DMS53 (cell line): ENCODE measurements at places on chromosomes 12 and 14.

- DNase-seq = no peak
Measured at GRCh38 chr14:102220031-102220430, 80.3 kb downstream of the WDR20 start.

GRCh38 chr12:31724557-31724956 lies 4.3 kb downstream of the AMN1 start:
- peak; percentile 22 for DNase-seq

DNA sequence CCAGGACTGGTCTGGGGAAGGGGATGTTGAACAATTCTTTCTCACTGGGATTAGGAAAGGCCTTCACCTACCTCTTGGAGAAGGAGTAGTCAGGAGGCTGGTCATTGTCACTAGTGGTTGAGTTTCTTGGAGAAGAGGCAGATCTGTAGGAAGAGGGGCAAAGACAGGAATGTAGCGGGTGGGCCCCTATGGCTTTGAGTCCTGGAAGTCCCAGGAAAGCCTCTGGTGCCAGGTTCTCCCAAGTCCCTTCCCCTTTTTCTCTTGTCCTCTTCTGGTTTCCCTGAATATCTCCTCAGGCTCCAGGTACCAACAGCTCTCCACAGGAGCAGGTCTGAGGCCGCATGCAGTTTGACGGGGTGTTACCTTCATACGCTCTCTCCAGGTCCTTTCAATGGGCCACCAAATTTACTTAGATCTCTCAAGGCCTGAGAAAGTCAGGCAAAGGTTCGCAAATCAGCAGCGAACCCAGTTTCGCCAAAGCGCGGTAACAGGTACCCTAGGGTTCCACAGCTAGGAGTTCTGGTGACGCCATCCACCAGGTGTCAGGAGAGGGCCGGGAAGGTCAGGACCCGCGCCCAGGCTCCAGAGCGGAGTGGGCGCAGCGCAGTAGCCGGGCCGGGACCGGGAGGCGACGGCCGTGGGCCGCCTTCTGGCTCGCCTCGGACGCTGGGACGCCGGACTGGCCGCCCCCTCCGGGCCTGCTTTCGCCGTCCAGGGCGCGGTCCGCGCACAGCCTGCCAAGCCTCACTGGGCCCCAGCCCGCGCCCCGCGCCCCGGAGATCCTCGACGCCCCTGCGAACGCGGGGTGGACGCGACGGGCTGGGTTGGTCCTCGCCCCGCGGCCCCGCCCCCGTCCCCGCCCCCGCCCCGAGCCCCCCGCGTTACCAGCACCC lies 795 bp downstream of the SMAGP start:
- DNase-seq = peak; percentile 87

- DNase-seq = no peak
Measured at GRCh38 chr14:24463884-24464785, 21.6 kb upstream of the SDR39U1 start.

DNA sequence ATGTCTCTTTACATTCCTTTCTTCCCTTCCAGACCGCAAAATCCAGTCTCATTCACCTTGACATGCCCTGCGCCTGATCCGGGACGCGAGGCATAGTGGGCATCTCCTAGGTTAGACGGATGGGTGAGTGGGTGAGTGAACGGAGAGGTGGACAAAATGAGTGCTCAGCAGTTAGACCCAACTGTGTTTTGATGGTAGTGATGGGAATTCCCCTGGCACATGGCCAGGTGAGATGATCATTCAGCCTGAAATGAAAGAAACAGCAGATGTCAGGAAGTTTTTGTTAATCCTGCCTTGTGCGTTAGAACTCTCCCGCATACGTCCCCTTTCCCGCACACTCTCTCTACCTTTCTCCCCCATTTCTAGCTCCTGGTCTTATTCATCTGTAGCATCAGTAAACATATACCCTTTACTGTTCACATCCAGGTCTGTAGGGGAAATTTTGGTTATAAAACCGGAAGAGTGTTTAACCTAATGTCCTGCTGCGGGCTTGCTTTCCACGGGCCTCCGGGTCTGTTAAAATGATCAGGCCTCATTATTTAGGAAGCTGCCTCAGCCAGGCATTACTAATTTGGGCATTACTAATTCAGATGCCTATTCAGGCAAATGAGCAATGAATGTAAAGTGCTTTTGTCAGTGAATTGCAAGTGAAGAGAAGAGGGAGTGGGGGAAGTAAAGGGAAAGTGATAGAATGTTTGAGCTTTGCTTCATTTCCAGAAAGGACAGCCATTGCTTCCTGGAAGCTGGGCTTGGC lies 172.8 kb downstream of the ETV6 start:
- peak; percentile 94 for DNase-seq

DNA sequence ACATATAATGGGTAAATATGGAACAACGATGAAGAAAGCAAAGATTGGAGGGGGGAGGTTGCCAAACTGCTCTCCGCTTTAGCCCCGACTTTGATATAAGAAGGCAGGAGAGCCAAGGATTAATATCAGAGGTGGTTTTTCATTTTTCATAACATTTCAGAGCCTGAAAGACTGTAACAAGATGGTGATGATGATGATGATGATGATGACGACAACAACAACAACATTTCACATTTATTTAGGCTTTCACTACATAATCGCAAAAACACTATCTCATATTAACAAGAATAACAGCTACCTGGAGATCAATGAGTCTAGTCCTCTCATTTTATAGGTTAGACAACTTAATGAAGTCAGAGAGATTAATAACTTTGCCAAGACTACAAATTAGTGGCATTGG lies 86.1 kb downstream of the ANKS1B start:
- no peak for DNase-seq

- no peak for DNase-seq
Measured at GRCh38 chr12:67989184-67989920, at the start of gene IFNG-AS1. Gene IFNG-AS1, plus strand, starts transcription at chr12:67989447.

GRCh38 chr12:104480826-104481440 lies 24.2 kb downstream of the CHST11 start:
- no peak for DNase-seq

- no peak for DNase-seq
Measured at GRCh38 chr14:73997944-73998447, 21.1 kb downstream of the ENTPD5 start.

DNA sequence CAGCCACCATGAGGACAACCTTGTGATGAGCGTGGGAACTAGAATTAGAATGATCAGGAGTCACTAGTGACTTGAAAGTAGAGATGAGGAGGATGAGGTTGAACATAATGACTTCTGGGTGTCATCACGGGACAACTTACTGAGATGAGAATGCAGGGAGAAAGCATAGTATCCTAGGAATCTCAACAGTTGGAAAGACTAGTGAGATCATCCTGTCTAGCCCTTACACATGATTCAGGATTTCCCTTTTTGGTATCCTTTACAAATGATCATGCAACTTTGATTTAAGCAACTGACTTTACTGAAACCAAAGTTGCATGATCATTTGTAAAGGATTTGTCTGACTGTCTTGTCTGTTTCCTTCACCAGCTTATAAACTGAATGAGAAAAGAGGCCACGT lies 51.8 kb upstream of the HIF1A start:
- DNase-seq = no peak

DNA sequence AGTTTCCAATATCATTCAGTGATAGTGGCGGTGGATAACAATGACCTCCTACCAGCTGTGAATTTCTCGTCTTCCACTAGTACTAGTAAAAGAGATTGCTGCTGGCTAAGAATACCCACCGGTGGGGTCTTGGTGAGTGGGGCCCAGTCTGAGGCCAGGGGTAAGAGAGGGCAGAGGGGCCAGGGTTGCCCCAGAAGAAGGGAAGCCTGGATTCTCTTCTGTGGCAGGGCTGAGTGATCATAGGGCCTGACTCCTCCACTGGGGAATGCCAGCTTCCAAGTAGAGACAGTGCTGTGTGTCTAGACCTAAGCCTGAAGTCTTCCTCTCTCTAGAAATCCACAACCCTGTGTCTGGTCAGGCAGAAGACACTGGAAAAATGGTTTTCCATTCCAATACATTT lies 5.8 kb upstream of the TMEM63C start:
- no peak for DNase-seq

DNA sequence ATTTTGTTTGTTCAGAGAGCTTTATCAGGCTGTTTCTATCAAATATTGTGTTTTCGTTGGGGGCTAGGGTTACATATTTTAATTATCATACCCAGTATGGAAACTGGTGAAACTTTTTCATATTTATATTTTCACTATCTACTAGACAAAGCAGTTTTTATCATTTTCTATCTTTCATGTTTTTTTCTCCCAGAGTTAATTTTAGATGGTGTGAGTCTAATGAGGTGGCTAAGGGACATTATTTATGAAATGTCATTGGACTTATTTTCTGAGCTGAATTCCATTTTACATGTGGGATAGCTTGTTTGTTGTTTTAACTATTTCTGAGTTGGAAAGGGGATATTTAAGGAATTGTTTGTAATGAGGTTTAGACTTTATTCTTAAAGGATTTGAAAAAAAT lies 100.3 kb downstream of the TMTC2 start:
- no peak for DNase-seq

DNA sequence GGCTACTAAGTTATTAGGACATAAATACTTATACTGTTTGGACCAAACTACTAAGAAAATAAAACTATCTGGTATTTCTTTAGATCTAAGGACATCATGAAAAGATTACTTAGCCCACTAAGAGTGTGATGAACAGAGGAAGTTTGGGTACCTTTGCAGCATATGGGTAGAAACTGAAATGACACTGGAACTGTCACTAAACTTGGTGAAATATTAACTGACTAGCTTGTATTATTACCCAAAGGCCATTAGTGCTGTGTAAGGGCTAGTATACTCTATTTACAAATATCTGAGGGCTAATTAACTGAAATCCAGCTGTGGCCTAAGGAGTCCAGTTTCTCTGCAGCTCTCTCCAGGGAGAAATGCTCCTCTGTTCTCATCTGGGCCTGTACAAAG lies 45.5 kb downstream of the PAWR start:
- peak; percentile 34 for DNase-seq

- no peak for DNase-seq
Measured at GRCh38 chr14:39109893-39110715, 4.0 kb upstream of the GEMIN2 start.

DNA sequence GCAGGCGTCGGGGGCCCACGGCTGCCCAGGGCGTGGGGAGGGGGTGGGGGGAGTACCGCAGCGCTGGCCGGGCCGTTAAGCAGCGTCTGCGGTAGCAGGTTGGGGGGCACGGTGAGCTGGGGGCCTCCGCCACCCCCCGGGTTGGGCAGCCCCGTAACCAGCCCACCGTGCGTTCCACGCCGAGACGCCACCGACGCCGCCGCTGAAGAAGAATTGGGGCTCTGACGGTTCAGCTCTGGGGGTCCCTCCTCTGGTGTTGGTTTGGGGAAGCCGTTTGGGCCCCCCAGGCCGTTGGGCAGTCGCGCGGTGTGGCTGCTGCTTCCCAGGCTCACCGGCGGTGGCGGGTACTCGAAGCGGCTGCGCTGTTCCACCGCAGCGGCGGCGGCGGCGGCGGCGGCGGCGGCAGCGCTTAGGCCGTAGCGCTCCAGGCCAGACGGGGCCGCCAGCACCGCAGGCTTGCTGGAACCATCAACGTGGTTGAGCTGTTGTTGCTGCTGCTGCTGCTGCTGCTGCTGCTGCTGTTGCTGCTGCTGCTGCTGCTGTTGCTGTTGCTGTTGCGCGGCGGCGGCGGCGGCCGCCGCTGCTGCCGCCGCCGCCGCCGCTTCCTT lies 1.5 kb downstream of the IRF2BPL start:
- DNase-seq = peak; percentile 71

GRCh38 chr14:31287294-31287972 lies 79.8 kb upstream of the HECTD1 start:
- DNase-seq = no peak

DNA sequence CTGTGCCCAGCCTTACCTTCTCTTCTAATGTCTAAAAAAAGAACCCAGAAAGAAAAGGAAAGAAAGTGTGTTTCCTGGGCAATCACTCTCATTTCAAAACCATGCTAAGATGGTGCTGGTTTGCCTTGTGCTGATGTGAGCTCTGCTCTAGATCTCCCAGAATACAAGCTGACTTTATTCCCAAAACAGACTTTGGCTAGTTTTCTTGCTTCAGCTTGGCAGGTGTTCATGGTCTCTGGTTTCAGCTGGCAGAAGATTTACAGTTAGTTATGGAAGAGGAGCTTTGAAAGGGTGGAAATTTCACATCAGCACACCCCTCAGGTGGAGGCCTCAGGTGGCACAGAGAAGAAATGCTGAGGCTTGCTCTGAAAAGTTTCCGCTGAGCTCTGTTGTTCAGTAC lies 34.4 kb downstream of the PPP1R36 start:
- DNase-seq = no peak

- peak; percentile 80 for DNase-seq
Measured at GRCh38 chr12:58532855-58533608, 387.3 kb downstream of the LRIG3 start.

DNA sequence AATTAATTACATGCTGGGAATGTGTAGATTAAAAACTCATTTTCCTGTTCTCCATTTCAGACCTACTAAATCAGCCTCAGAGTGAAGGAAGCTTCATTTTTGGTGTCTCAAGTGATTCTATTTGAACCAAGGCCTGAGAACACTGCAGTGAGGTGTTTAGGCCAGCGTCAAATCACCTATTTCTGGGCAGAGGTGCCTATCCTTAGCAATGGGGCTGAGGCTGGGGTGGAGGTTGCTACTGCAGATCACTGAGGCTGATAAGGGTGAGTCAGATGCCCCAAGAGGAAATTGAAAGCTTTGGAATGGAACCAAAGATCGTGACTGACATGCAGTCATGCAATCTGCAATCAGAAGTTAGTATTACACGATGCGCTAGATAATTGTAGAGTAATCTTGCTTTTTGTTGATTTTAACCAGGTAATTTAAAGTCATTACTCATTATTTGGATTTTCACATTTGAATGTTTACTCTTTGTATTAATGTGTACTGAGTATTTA lies 4.4 kb downstream of the TXNRD1 start:
- peak; percentile 98 for DNase-seq

GRCh38 chr14:90140956-90141316 lies 79.1 kb downstream of the KCNK13 start:
- DNase-seq = peak; percentile 29

GRCh38 chr14:68680541-68681051 lies 112.3 kb downstream of the ZFP36L1 start:
- no peak for DNase-seq

DNA sequence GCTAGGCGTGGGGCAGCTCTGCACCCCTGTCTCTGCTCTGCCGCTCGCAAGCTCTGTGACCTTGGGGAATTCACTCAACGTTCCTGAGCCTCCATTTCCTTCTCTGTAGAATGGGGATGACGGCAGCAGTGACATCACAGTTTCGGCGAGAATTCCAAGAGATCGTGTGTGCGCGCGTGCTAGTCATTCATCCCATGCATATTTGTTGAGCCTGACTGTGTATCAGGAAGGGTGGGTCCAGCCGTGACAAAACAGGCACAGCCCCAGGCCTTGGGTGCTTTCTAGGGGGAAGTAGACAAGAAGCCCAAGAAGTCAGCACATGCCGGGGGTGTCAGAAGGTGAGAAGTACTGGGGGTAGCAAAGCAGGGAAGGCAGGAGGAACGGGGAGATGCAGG lies 145.6 kb upstream of the NCOR2 start:
- DNase-seq = no peak

DNA sequence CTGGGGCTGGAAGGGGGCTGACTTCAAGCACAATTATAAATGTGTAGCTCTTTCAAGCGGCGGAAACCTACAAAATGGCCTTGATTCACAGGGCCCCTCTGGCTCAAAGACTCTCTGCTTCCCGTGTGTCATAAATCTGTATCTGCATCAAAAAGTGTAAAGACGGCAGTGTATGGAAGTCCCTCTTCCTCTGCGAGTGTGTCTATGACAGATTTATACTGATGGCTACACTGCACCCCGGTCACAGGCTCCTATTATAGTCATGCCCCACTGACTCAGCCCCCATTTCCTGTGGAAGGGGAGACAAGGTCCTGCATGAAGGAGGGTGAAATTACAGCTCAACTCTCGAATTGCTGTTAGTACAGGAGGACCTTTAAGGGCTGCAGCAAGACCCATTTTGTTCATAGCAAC lies 68.6 kb downstream of the HMGA2 start:
- DNase-seq = no peak

GRCh38 chr12:128393346-128393745 lies 126.4 kb downstream of the TMEM132C start:
- DNase-seq = no peak
